NCI-H1048 (cell line): ENCODE measurements at places on chromosomes 16 and 17.

GRCh38 chr16:2487903-2488531, 13.1 kb downstream of the TBC1D24 start:
- no peak for DNase-seq

DNA sequence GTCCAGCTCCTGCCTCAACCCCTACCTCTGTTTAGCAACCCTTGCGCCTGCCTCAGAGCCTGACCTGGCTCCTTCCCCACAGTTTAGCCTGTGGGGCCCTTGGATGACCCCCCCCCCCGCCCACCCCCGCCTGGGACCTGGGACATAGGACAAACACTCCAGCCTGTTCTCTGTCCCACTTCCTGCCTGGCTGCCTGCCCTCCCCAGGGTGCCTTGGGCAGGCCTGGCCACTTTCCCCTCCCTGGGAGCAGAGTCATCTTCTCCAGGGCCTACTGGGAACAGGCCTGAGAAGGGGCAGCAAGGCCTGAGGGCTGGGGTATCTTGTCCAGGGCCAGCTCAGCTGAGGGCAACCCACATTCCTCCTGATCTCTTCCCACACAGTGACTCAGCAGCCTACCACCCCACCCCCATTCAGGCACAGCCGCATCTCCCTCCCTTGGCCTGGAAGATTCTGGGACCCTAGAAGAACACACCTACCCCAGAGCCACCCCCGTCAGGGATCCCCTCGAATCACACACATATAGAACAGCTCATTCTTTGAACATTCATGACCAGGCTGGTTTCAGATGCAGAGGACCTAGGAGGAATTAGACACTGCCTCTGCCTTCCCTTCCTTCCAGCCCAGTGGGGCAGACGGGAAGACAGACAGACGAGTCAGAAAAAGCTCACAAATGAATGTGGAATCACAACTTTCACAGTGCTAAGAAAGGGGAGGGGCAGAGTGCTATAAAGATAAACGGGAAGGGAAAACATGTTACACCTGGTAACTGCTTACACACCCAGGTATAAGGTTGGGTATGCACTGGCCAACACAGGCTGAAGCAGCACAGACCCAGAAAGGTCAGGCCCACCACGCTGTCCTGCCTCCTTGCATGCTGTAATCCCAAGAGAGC, 6.0 kb downstream of the FHOD1 start:
- DNase-seq = no peak

- DNase-seq = no peak
Measured at GRCh38 chr17:57869617-57870282, 19.9 kb upstream of the MRPS23 start.

GRCh38 chr17:8362651-8363332, 13.7 kb downstream of the KRABD2 start:
- DNase-seq = no peak

DNA sequence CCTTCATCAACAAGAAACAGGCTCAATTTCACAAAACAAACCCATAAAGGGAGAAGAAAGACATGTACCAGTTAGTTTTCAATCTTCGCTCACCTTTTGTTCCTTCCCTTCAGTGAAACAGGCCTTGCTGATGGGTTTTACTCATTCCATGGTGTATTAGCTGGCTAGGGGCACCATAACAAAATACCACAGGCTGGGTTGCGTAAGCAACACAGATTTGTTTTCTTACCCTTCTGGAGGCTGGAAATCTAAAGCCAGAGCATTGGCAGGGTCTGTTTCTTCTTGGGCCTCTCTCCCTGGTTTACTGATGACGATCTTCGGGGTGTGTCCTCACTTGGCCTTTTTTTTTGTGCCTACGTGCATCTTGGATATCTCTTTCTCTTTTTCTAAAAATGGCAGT, 383.4 kb upstream of the RBFOX1 start:
- no peak for DNase-seq

DNA sequence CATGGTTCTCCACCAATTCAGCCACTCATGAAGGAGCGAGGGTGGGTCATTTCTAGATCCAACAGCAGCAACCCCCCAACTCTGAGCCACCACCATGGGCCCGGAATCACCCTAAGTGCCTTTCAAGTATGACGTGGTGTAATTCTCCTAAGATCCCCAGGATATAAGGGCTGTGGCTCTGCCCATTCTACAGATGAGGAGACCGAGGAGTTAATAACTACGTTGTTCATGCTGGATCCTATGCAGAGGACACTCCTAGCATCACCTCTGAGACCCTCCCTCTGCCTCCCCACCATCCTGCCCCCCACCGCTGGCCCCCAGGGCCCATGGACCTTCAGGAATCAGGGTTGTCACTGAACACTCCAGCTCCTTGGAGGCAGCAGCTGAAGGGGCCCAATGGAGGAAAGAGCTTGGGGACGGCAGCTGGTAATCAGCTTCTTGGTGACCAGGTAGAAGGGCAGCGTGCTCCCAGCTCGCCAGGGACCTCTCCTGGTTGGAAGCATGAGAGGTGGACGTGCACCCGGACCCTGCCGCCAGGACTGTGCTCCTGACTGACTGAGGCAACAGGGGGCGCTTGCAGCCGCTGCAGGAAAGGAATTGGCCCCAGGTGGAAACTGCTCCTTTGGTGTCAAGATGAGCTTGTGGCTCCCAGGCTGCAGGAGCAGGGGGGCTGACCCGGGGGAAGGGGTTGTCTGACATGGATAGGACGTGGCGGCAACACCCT, 28.2 kb upstream of the CACNG1 start:
- DNase-seq = no peak

DNA sequence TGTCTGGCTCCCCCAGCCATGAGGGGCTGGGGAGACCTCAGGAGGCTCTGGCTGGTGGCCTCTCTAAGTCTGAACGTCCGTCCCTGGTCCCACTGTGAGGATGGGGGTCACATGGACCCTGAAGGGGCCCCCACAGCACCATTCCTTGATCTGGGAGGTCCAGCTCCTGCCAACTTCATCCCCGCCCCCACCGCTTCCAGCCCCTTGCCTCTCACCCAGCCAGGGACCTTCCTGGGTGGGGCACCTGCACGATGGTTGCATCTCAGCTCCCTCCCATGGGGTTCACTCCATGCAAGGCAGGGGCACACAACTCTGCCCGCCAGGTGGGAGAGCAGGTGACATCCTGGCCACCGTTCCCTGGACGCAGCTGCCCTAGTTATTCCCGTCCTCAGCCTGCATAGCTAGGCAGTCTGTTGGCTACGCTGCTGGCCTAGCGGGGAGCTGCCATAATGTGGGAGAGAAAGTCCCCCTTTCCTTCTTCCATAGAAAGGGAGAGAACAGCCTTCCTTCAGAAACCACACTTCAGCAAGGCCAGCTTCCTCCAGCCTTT, 217.9 kb upstream of the RPL38 start:
- no peak for DNase-seq

DNA sequence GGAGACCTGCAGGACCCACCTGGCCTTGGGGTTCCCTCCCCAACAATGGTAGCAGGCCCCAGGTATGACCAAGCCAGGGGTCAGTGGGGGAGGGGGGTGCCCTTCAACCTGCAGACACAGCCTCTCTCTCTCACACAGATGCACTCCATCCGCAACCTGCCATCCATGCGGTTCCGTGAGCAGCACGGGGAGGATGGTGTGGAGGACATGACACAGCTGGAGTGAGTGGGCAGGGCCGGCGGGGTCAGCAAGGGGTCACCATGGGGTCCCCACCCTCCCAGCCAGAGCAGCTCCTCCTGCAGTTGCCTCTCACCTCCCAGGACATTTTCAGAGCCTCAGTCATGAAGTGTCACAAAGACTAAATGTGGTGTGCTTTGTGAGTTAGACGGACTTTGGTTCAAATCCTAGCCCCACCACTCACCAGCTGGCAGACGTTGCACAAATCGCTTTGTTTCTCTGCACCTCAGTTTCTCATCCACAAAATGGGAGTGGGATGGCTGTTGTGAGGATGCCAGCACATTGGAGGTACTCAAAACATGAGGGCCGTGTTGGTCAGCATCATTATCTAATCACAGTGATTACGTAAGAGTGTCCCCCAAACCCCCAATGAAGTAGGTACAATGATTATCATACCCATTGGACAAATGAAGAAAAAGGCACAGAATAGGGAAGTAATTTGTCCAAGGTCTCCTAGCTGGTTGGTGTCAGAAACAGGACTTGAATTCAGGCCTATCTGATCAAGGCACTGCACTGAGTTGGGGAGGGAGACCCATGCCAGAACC, 16.0 kb downstream of the MYO15A start:
- no peak for DNase-seq

GRCh38 chr16:3740934-3741333, 23.6 kb upstream of the TRAP1 start:
- no peak for DNase-seq

DNA sequence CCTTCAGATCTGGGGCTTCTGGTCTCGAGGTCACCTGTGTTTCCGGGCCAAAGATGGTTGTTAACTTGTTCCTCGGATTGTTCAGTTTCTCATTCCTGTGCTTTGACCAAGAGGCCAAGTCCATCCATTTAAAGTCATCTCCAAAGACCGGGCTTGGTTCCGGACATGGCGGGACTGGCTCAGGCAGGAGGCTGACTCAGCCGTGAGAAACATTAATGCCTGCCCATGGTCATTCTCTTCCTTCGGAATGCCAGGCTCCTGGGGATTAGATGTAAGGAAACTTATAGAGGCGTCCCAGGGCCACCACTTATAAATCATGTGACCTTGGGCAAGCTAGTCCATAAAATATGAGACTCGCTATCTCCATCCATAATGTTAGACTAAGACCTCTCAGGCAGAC, 13.6 kb upstream of the NKD1 start:
- DNase-seq = no peak

GRCh38 chr17:32805029-32805976, 71.6 kb downstream of the MYO1D start:
- DNase-seq = no peak

DNA sequence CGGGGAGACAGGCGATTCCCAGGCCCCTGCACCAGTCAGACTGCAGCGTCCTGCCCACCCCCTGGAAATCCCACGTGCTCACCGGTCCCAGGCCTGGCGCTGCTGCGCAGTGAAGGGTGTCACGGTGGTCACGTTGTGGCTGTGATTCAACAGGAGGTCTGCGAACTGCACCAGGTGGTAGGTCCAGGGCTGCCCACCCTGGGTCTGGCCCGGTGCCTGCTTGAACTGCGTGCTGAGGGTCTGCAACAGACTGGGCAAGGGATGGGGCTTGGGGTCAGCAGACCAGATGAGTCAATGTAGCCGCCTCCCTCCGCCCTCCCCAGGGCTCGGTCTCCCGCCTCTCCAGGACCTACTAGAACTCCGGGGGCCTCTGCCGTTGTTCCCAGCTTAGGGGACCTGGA, 7.1 kb downstream of the MYBBP1A start:
- DNase-seq = no peak

GRCh38 chr17:69348429-69348828, 21.5 kb upstream of the ABCA5 start:
- no peak for DNase-seq
